NCI-H2227 treated with DMSO at 0.1 percent for 48 hours (cell line): ENCODE measurements at places on chromosomes 4 and X.
A peak's percentile ranks its signal among the peaks of the same experiment; 100 is the strongest.

DNA sequence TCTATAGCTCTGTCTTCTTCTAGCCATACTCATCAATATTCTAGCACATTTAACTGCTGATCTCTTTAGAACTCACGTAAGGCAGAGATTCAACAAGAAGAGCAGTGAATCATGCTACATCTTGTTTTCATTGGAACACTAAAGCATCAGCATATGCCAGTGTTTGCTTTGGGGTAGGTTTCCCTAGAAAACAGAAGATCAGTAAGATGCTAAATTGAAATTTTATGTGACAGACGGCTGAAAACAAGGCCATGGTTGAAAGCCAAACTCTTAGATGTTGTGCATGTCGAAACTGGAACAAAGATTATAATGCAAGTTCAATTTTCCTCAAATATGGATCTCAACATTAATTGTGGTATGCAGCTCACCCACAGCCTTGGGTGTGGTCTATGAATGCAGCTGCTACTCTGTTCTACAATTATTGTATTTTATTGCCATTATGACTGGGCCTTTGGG is 107.6 kb downstream of the PDLIM5 start:
- DNase-seq, result no peak

- DNase-seq, result no peak
Measured at GRCh38 chr4:139611391-139611790, 54.2 kb upstream of the MGST2 start.

GRCh38 chr4:106140601-106141000 is 175.4 kb downstream of the TBCK start:
- no peak for DNase-seq

DNA sequence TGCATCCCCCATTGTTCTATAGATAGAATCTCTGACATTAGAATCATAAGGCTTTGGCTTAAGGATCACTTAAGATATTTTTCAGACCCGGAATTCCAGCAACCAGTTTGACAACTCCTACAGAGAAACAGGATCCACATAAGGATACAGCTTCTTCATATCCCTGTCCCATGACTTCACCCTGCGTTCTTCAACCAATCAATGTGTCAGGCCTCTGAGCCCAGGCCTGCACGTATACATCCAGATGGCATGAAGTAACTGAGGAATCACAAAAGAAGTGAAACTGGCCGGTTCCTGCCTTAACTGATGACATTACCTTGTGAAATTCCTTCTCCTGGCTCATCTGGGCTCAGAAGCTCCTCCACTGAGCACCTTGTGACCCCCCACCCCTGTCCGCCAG is 85.1 kb downstream of the MFAP3L start:
- DNase-seq, result no peak

GRCh38 chrX:137547291-137547690 is 18.6 kb upstream of the ZIC3 start:
- DNase-seq, result no peak

DNA sequence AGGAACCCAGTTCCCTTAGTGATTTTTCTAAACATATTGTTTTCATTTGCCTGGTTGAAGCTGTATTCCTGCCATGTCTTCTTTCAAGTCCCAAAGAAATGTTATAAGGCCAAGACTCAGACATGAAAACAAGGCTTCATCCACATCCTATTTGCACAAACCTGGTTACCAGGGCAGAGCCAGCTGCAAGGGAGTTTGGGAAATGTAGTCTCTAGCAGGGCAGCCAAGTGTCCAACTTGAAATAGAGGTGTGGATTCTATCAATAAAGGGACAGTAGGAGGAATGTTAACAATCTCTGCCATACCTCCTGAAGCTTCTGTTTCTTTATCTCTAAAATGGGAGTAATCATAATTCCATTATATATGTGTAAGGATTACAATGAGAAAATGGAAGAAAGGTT is 56.6 kb downstream of the INTS12 start:
- no peak for DNase-seq

GRCh38 chrX:154441984-154442707 is 1.8 kb upstream of the FAM50A start:
- DNase-seq, result no peak

GRCh38 chr4:29619168-29619567 is 1101.0 kb upstream of the PCDH7 start:
- no peak for DNase-seq

- DNase-seq, result no peak
Measured at GRCh38 chr4:168711197-168712140, 214.6 kb downstream of the PALLD start.

DNA sequence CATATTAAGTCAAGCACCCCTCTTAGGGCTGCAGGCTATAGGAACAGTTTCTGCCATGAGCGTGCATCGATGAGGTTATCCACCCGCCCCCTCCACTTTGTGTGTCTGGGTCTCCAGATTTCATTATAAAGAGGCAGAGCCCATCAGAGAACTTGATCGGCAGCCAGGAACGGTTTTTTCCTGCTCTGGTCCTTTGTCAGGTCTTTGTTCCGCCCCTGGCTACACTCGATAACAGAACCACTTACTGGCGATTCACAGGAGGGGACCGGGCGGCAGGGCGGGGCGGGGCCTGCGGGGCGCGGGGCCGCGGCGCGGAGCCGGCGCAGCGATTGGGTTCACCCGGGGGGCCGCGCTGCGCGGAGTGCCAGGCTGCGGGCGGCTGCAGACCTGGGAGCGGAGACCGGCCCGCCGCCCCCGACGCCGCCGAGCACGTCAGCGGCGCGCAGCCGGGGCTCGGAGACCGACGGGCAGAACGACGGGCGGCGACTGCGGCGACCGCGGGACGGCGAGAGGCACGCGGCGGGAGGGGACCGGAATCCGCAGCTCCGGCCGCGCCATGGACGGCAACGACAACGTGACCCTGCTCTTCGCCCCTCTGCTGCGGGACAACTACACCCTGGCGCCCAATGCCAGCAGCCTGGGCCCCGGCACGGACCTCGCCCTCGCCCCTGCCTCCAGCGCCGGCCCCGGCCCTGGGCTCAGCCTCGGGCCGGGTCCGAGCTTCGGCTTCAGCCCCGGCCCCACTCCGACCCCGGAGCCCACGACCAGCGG is at the start of gene SLC10A4:
Gene SLC10A4, plus strand, starts transcription at position 338 of the 771 bp plus-strand sequence. Its CDS starts 219 bp downstream, at position 557.
- DNase-seq, result peak; percentile 33

DNA sequence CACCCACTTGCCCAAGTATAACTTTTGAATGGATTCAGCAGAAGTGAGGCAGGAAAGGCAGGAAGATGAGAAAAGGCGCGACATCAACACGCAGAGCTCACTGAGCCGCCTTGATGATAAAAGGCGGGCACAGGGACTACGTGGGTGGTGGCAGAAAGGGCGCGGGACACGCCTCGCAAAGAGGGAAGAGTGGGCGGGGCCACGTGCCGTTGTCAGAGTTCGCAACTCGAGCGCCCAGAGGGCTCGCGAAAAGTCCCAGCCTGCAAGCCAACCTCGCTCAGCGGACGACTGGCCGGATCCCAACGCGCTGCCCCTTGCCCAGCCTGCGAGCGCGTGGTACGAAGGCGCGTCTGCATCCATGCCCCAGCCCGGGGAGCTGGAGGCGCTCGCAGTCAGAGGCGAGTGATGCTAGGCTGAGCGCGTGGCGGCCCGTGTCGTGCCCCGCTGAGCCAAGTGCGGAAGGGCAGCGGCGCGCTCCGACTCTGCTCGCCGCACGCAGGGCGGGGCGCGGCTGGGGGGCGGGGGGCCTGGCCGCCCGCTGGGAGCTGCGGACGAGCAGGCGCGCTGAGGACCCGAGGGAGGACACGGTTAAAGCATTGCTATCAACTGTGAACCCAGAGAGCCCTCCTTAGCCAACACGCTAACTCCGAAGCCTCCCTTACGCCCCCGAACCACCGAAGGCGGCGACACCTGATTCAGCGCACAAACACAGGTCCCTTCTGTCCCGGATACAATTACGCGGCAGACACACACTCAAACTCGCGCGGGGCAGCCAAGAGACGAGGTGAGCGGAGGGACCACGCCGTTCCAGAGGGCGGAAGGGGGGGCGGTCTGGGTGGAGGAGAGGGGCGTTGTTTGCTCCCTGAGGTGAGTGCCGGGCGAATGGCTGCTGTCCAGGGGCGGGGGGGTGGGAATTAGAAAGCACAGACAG is at the start of gene UGT8:
Gene UGT8, plus strand, starts transcription at position 617 of the 931 bp plus-strand sequence. CDS start 24,074 bp downstream, outside the sequence.
- DNase-seq, result peak; percentile 35

DNA sequence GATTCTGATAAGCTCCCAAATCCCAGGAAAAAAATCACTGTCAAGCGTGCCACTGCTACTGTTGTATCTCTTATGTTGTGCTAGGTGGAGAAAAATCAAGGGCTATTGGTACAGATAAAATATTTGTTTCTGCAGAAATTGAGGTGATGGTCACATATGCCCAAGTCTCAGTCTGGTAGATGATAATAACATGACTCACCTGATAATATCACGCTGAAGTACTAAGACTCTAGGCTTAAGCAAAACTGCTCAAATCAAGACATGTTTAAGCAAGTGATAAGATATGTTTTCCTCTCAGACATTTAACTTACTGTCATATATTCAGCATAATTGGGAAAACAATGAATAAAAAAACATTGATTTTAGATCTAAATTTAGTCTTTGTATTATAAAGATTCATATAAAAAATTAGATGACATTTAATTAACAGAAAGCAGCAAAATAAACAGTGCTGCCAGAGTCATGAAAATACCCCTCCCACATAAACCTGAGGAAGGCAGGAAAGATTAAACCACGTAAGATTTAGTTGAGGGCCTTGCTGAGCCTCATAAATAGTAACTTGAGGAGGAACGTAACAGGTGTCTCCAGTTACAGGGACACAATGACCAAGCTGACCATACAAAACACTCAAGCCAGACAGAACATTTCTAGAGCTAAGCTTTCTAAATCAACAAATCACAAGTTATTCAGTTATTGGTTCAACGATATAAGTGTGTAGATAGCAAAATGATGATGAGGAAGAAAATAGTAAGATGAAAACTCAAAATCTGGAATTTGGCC is 143.5 kb downstream of the CHM start:
- no peak for DNase-seq

GRCh38 chr4:20840648-20841190 is 140.5 kb downstream of the PACRGL start:
- DNase-seq, result no peak

GRCh38 chr4:173521467-173522159 is 8.4 kb downstream of the HAND2 start:
- DNase-seq, result no peak

DNA sequence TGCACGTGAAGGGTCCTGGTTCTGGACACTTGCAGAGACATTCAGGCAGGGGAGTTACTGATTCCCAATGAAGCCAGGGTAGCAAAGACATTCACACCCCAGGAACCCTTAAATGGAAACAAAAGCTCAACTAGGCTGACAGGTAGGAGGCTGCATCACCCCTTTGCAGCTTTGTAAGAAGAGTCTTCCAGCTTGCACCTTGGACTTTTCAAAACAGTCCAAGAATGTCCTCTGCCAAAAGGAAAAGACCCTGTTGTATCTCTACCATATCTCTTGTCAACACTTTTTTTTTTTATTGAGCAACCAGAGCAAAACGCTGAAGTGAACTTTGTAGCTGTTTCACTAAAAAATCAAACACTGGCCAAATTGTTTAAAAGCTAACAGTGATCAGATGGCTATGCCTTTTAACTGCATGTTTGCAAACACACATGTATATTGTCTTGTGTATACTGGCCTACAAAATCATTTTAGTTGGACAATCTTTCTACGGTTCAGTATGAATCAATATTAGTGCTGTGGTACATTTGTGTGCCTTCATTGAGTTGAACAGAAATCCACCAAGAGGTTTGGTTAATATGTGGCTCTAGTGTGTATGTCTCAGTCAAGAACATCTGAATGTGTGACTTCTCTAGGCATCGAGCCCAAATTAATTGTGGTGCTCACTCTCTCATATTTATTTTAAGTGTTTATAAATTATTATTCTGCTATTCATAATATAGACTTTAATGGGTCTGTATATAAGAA is 18.5 kb upstream of the WWC2 start:
- no peak for DNase-seq

DNA sequence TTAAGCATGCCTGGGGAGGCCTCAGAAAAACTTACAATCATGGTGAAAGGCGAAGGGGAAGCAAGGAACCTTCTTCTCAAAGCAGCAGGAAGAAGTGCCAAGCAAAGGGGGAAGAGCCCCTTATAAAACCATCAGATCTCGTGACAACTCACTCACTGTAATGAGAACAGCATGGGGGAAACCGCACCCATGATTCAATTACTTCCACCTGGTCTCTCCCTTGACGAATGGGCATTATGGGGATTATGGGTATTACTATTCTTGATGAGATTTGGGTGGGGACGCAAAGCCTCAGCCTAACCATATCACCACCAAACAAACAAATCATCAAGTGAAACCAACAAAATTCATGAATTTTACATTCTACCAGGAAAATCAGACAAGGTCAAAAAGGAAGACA is 76.7 kb upstream of the TAB3 start:
- DNase-seq, result no peak

- peak; percentile 9 for DNase-seq
Measured at GRCh38 chr4:81839347-81840042, 367.8 kb upstream of the RASGEF1B start.

- DNase-seq, result no peak
Measured at GRCh38 chr4:35124106-35124505, 1120.2 kb downstream of the ARAP2 start.

GRCh38 chr4:162229670-162230069 is 65.9 kb upstream of the FSTL5 start:
- DNase-seq, result no peak

DNA sequence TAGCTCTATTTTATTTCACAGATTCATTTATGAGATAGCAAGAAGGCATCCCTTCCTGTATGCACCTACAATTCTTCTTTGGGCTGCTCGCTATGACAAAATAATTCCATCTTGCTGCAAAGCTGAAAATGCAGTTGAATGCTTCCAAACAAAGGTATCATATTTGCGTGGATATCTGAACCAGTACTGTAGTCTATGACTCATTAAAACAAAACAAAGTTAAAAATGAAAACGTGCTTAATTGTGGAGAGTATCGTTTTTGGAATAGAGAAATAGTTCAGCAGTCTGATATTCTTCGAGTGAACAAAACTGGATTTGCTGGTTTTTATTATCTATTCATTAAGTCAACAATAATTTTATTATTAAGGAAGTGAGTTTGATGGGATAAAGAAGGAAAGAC is 6.3 kb downstream of the AFP start:
- no peak for DNase-seq

DNA sequence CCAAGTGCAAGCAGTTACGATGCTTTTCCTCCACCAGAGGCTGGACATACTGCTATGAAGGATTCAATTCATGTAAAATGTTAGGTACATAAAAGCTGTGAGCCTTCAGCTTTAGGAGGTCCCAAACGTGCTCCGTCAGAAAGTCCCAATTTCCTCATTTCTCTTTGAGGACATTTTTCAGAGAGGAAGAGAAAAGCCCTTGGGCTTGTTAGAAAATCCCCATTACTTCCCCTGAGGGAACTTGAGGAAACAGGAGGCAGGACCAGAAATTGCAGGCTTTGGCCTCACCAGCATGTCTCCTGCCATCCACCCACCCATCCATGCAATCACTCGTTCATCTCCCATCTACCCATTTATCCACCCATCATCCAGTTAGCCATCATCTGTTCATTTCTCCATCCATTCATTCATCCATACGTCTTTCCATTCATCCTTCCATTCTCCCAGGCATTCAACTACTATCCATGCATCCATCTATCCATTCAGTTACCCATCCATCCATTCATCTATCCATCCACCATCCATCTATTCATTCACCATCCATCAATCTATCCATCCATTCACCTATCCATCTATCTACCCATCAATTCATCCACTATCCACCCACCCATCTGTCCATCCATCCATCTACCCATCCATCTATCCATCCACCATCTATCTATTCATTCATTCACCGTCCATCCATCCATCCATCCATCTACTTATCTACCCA is 223.5 kb downstream of the AFAP1 start:
- DNase-seq, result no peak
